ENCODE measurements at places on chromosomes 3 and 15.

- DNase-seq, result no peak
Observed at GRCh38 chr3:181955566-181955965, 243.8 kb downstream of the SOX2 start.

- no peak for DNase-seq
Observed at GRCh38 chr15:76376029-76376428, 39.5 kb downstream of the ISL2 start.

DNA sequence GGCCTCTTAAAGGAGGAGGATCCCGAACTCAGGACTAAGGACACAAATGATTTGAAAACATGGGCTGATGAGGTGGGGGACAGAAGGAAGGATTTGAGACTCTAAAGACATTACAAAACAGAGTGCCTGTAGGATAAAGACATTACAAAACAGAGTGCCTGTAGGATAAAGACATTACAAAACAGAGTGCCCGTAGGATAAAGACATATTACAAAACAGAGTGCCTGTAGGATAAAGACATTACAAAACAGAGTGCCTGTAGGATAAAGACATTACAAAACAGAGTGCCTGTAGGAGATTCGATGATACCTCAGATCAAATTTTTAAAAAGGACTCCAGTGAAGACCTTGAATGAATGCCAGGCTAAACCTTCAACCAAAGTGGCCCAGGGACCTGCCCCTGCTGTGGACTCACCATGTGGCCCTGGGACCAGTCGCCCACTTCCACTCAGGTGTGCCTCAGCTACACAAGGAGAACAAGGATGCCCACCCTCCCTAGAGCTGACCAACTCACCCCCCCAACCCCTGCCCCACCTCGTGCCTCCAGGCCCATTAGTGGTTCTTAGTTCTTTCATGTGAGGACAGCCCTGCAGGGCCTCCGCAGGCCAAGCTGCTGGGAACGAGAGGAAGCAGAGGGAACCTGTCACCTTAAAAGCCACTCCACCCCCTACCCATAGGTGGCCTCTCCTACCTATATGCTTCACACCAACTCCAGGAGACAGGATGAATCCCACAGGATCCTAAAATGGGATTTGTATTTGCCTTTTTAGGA is 59.8 kb downstream of the SH3BP5 start:
- DNase-seq, result no peak

- DNase-seq, result no peak
Observed at GRCh38 chr3:180617049-180617448, 15.1 kb downstream of the TTC14 start.

DNA sequence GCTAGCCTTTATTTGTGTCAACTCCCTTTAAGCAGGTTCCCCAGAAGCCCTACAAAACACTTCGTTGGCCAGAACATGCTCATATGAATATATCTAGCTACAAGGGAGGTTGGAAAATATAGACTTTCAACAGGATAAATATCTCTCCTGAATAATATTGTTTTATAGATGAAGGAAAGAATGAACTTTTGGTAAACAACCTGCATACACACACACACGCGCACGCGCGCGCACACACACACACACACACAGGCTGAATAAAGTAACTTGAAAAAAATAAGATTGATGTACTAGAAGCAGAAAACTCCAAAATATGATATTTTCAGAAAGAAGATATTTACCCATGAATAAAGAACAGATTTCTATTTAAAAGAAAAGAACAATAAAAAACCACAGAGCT is 72.4 kb upstream of the GADL1 start:
- no peak for DNase-seq

- DNase-seq, result no peak
Observed at GRCh38 chr15:79900087-79900486, 3.3 kb upstream of the MTHFS start.

- DNase-seq, result no peak
Observed at GRCh38 chr3:12730506-12731242, 28.4 kb downstream of the TMEM40 start.

DNA sequence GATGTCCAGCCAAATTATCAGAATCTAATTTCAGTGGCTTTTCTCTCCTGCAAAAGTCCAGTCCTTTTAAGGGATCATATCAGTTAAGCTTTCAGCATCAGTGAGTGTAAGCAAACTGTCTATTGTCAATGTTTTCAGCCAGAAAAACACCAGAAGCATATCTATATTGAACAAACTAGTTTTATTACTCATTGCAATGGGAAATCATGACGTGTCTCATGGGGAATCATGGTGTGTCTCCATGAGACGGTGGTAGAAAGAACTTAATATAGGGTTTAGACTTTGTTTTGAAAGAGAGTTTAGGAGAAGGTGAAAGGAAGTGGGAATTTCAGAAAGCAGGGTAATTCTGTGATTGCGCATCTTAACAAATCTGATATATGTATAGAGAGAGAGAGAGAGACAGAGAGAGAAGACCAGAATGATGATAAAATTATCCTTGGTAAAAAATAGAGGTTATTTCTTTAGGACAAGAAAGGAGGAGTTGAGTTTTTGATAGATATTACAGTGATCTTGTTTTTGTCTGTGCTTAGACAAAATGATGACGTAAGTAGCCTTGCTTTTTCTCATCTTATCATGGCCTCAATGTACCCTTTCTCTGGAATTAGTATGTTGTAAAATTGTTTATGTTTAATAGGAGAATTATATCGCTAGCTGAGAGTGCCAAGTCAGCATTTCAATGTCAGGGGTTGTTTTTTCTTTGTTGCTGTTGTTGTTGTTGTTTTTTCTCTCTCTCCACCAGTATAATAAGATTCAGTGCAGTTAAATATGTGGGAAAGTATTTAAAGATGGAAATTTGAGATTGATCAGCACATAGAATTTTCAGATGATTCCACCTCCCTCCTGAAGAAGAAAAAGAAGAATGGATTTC is 129.9 kb upstream of the OSTN start:
- no peak for DNase-seq

DNA sequence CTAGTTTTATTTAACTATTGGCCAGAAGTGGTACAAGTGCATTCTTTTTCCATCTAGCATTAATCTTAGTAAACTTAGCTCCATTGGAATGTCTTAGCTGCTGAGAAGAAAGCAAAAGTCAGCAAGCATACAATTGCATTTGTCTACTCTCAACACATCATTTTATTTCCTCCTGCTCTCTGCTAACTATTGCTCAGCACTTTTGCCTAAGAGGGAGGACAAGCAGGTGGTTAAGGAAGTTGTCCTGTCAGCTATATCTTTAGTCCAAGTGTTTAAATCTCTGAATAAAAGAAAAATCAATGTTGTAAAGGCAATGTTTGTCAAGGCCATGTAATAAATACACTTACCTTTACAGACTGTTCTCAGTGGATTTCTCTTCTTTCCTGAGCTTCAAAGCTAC is 51.0 kb downstream of the FHIT start:
- DNase-seq, result no peak

DNA sequence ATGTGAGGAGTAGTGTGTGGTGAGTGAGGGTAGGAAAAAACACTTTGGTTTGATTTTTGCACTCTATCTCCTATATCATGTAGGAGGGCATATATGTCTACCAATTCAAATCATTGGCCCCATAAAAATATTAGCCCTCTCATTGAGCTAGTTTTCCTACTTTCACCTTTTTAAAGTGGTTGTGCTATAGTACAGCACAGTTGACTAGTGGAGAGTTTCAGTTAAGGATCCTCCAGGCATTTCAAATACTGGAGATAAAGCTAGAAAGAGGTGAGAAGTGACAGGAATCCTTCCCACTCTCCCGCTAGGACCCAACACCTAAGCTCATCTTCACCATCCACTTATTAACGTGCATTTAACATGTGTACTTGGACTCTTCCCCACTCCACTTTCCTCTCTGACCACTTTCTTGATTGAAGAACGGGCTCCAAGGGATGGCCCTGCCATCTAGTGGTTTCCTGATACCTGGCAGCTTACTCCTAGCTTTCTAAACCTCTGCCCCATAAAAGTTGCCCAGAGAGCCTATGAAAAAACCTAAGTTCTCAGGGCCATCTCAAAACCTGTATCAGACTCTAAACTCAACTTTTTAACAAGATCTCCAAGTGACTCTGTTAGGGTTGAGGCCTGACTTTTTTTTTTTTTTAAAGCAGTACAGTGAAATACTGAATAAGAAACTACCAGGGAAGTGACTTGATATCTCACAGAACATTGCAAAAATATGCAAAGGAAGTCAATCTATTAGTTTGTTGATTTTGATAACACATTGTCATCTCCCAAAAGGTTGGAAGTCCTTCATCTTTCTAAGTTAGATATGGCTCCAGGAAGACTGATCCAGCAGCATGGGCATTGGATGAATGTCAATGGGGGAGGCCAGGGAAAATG is 17.9 kb downstream of the IL12A start:
- DNase-seq, result no peak

- DNase-seq, result no peak
Observed at GRCh38 chr3:112675943-112676535, 35.1 kb upstream of the CCDC80 start.

DNA sequence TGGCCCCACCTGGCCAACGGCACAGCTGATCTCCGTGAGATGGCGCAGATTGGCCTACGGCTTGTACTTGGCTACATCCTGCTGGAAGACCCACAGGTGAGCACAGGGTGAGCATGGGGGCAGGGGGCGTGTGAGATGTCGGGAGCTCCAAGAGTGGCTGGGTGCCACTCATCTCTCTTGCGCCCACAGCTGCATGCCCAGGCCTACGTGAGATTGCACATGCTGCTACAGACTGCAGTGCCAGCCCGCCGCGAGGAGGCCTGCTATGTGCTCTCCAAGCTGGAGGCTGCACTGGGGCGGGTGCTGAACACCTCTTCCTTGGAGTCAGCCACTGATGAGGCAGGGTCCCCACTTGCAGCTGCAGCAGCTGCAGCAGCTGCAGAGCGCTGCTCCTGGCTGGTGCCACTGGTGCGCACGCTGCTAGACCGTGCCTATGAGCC is 22.3 kb downstream of the NBEAL2 start:
- DNase-seq, result no peak

DNA sequence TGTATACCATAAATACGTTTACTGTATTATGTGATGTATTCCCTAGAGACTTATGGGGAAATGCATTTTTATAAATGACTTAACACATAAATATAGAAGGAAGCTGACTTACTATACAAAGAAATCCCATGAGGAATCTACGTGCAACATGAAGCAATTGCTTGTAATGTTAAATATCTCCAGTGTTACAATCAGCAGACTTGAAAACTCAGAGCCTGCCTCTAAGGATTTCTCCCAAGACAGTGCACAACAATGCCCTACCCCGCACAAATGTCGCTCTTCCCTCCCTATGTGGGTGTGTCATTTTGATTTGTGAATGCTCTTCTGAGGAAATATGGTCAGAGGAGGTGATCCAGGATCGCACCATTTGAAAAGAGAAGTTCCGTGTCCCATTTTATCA is 629.0 kb downstream of the NR2F2 start:
- no peak for DNase-seq

DNA sequence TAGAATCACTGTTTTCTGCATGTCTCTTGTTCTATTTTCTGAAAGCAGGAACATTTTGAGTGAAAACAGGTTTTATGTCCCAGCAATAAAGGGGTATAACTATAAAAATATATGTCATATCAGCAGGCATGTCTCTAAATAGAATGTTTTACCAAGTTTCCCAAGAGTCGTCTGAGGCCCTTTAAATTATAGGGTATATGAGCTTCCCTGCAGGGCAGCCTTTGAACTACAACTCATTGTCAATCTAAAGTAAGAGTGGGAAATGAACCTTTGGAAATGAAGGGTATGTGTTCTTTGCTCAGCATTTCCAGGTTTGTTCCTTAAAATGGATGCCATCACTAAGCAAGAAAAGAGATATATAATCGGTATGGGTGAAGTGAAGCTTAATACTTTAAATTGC is 138.6 kb downstream of the LSAMP start:
- DNase-seq, result no peak

DNA sequence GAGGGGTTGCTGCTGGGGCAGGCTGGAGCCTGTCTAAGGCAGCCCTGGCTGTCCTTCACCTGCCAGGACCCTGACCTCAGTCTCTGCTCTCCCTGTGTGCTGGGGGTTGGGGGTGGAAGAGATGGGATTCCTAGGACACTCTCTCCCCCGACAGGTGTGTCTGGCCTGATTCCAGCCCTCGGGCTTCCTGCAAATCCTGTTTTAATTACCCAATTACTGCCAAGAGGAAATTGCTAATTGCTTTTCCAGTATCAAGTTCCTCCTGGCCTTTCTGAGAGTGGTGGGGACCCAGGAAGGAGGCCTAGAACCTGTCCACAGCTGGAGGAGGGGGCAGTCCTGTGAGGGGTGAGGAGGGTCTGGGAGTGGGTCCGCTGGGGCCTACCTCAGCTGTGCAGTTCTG is 15.8 kb downstream of the PLXNA1 start:
- no peak for DNase-seq

DNA sequence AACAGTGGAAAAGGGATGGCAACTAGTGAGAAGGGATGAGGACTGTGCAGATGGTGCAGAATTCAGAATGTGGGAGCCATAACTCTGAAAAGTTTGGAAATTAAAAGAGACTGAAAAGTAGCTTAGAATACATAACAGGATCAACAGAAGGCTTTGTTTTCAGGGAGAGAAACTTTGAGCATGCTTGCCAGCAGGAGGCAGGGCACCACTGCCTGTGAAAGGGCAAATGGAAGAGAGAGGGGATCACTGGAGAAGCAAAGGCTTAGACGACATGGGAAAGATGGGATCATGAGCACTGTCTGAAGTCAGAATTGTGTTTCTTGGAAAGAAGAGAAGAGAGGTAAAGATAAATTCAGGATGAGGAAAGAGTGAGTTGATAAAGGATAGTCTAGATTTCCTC is 99.6 kb downstream of the ABI3BP start:
- DNase-seq, result no peak

DNA sequence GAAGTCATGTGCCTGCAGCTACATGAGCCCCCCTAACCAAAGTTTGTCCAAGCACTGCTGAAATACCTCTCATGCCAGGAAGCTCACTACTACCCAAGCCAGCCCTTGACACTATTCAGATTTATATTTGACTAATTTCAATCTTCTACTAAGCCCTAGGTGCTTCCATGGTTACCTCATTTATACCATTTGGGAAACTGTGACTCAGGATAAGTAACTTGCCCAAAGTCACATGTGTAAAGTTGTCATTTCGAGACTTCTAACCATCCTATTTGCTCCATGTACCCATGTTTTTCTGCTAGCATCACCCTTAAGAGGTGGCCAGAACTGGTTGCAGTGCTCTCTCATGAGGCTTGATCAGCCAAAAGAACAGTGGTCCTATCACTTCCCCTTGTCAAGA is 20.7 kb upstream of the TIMP4 start:
- no peak for DNase-seq

- no peak for DNase-seq
Observed at GRCh38 chr15:69515508-69515907, 62.9 kb downstream of the RPLP1 start.

GRCh38 chr3:136899622-136900158 is 37.7 kb downstream of the NCK1 start:
- DNase-seq, result no peak

- no peak for DNase-seq
Observed at GRCh38 chr3:182342252-182342651, 451.1 kb upstream of the ATP11B start.

GRCh38 chr15:70818580-70818979 is 35.4 kb downstream of the LARP6 start:
- DNase-seq, result no peak

DNA sequence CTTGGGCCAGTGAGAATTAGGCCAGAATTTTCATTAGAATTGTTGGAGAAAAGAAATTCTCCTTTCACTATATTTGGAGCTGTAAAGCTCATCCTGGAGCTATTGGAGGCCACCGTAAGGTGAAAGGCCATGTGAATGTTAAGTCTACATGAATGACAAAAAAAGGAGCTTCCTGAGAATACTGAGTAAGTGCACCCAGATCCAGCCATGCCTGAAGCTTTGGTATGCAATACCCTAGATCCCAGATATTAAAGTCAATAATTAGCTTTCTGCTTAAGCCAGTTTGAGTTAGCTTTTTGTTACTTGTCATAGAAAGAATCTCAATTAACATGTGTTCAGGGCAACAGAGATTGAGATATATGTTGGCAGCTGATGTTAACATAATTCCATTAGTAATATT is 172.4 kb downstream of the NR1D2 start:
- DNase-seq, result no peak
